ENCODE measurements at places on chromosomes 12 and 14.

GRCh38 chr12:33752854-33753253 is 269.4 kb upstream of the ALG10 start:
- DNase-seq, result no peak

GRCh38 chr12:121001841-121002483 is 14.3 kb downstream of the C12orf43 start:
- no peak for DNase-seq

DNA sequence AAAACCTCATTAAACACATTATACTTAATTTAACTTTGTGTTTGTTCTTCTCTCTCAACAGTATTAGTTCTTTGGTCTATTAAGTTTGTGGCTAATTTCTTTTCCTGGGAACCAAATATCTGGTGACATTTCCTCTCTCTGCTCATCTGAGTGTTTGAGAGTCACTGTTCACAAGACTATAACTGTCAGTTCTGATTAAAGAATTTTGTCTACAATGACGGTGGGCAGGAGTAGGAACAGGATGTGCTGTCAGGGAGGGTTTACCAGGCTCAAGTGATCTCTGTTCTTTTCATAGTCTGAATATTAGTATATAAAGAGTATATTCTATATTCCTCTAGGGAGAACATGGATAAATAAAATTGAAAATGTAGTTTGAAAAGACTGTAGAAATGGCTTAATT is 92.9 kb downstream of the ALG10B start:
- no peak for DNase-seq

GRCh38 chr12:39441963-39442830 is 723 bp downstream of the KIF21A start:
- DNase-seq, result peak; percentile 29

DNA sequence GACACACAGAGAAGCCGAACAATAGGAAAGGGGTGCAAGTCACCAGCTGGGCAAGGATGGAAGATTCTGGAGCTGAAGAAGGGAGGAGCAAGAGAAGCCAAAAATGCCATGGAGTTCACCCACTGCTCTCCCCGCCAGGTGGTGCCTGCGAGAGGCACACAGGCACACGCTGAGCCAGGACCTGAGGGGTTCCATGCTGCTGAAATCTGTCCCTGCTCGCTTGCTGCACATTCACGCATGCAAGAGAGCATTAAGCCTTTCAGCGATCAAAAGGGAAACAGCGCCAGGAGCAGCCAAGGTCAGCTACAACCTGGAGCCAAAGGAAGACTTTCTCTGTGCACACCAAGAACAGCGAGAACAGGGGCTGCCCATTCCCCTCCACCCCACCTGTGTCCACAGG is 104.1 kb downstream of the ANO2 start:
- DNase-seq, result no peak

- DNase-seq, result no peak
These were observed 1.3 kb downstream of the SDR9C7 start for GRCh38 chr12:56932867-56933266.

GRCh38 chr12:10392394-10392930 is 2.6 kb upstream of the KLRK1 start:
- DNase-seq, result no peak

- DNase-seq, result no peak
These were observed 27.6 kb upstream of the ETV6 start for GRCh38 chr12:11621797-11622423.

DNA sequence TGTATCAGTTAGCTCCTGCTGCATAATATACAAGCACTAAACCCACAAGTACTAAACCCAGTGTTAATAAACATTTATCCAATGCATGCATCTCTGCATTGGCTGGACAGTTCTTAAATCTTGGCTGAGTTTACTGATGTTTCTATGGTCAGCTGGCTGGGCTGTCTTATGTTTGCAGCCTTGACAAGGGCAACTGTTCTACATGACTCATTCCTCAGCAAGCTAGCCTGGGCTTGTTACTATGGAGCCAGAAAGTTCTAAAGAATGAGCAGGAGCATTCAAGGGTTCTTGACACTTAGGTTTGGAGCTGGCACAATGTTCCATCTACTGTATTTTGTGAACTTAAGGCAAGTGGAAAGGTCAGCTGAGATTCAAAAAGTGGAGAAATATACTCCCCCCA is 199.1 kb downstream of the GLT1D1 start:
- DNase-seq, result no peak

DNA sequence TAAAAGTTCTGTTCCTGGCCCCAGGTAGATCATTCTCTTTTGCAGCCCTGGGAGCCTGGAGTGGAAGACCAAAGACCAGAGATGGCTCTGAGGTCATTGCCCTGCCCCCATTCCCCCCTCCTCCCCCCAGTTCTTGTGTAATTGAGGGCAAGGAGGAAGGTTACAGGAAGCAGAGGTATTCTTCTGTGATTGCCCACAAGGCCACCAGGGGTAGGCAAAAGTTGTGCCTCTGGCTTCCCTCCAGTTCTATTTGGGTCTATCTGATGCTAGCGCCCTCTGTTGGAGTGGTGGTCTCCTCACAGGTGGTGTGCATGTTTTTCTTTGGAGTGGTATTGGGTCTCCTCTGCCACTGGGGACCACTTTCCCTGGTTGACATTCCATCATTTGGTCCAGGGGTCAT is 41.2 kb upstream of the CRY1 start:
- no peak for DNase-seq

DNA sequence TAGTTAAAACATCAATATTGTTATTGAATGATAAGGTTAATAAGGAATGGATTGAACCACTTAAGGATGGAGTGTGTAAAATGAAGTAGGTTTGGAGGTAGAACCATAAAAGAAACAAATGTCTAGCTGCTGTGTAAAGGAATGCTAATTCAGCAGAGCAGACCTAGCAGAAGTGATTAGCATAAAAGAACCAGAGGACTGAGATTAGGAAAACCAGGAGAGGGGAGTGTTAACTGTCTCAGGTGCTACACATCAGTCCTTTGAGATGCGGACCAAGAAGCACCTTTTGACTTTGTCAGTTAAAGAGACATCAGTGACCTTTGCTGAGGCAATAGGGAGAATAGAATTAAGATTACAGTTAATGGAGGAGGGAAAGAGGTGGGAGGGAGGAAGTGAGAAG is 84.5 kb downstream of the PLEKHA5 start:
- no peak for DNase-seq

DNA sequence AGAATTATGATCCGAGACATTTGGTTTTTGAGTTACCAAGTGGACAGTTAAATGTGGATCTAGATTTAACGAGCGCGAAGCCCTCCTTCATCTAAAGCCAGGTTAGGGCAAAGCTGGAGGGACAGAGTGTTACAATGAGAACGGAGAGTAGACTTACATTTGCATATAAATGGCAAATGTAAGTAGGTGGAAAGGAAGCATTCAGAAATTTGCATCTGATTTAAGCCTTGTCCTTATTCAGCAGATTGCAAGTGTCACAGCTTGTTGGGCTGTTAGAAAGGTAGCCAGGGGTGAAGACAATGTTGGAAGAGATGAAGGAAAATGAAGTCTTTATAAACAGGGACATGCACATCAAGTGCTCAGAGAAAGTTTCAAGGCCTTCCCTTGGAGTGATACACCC is 806.2 kb downstream of the GALC start:
- DNase-seq, result no peak
